Activated T-cell treated with anti-CD3 and anti-CD28 coated beads for 24 hours (primary cell): ENCODE measurements at places on chromosomes 16 and 17.

GRCh38 chr17:78961571-78961970 is 18.2 kb downstream of the LGALS3BP start:
- no peak for DNase-seq

DNA sequence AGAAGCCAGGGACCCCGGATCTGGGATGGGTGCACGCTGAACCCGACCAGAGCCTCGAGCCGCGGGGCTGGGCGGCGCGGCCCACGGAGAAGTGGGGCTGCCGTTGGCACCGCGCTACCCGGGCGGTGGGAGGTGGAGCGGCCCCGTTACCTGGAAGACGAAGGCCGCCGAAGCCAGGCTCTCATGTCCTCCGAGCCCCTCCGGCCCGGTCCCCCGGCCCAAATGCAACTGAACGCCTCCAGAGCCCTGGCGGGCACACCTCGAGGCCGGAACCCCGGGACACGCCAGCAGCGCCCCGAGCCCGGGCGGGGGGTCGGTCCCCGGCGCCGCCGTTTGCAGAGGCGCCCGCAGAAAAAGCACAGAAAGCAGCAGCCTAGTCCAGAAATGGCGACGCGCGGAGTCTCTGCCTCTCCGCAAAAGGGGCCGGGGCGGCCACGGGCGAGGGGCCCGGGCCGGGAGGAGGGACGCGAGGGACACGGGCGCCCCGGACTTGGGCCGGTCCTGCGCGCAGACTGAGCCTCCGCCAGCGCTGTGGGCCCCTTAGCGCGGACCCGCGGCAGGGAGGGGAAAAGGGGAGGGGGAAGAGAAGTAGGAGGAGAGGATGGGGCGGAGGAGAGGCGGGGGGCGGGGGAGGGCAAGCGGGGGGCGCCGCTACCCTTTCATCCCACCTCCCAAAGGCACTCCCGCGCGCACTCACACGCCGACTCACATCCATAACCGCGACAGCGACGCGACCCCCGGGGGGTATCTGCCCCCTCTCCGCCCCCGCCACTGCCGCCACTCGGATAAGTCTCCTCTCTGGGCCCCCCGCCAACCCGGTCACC is 1.4 kb downstream of the AXIN2 start:
- no peak for DNase-seq

DNA sequence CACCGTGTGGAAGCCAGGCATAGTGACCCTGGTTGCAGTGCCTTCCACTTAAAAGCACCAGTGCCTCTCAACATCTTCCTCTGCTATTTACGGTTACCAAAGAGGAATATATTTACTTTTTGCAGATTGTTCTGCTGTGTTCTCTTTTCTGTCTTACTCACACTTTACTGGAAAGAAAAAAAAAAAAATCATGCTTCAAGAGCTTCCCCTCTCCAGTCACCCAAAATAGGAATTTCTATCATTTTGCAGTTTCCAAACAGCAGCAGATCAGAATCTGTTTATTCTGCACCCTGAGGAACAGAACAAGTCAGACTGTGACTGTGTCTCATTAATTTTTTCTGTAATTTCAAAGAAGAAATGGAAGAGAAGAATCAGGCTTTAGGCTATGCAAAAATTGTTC is 96.1 kb downstream of the KCNJ2 start:
- DNase-seq = no peak

- DNase-seq = no peak
Observed at GRCh38 chr17:20300436-20300934, 166.9 kb downstream of the LGALS9B start.

DNA sequence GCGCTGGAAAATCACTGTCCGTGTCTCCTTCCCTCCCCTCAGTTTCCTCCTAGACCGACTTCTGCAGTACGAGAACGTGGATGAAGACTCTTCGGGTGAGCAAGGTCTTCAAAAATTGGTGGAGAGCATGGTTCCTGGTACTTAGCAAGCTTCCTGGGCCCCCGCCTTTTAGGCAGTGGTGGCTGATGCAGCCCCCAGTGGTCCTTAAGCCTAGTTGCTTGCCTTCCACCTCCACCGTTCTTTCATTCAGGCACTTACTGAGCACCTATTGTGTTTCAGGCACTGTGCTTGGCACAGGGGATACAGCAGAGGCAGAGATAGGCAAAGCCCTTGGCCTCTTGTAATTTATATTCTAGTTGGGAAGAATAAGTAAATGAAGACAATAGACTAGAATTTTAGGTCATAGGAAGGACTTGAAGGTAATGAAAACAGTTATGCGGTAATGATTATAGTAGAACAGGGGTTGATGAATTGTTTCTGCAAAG is 767 bp downstream of the INO80E start:
- DNase-seq = no peak

DNA sequence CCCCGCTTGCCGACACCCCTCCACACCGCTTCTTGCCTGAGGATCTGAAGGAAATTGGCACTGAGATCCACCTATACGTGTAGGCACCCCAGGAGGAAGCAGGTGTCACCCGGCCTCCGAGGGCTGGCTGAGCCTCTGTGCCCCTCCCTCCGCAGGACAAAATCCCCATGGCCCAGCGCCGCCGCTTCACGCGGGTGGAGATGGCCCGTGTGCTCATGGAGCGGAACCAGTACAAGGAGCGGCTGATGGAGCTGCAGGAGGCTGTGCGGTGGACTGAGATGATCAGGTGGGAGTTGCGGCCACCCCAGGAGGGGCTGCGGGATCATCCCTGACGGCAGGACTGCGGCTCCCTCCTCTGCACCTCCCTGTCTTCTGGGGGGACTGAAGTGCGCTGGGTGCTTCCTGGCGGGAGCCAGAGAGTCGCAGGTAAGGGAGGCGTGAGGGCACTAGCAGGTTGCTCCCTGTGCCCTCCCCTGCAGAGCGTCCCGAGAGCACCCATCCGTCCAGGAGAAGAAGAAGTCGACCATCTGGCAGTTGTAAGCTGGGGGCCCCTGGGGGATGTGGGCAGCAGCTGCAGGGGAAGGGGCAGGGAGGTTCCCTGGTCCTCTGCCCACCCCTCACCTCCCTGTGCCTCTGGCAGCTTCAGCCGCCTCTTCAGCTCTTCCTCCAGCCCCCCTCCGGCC is 9.0 kb downstream of the NME3 start:
- DNase-seq = no peak

GRCh38 chr17:36066365-36066985 is 2.4 kb downstream of the CCL18 start:
- DNase-seq = no peak

DNA sequence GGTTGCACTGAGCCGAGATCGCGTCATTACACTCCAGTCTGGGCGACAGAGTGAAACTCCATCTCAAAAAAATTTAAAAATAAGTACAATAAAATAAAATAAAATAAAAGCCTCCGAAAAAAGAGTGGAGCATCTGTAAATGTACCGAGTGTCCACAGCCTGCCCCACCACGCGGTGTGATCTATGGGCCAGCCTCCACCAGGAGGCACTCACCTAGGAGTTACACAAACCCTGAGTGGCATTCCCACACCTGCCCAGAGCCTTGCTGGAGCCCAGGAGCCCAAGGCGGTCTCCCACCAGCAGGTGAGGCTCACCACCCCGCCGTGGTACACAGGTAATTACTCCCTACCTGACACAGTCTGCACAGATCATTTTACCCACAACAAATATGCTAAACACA is 183.2 kb downstream of the ZNF423 start:
- no peak for DNase-seq

- DNase-seq = no peak
Observed at GRCh38 chr17:83164490-83164889, 85.1 kb downstream of the METRNL start.

- DNase-seq = no peak
Observed at GRCh38 chr16:29804455-29805231, 1.7 kb upstream of the MAZ start.

DNA sequence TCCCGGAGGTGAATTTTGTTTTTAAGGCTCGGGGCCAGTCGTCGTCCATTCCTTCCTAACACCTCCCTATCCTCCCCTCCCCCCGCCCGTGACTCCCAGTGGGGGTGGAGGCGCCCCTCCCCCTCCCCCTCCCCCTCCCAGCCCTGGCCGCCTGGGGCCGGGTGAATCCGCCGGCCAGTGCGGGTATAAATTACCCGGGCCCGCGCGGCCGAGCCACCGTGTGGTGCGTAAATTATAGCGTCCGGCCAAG is 2.0 kb upstream of the GSE1 start:
- DNase-seq = no peak

DNA sequence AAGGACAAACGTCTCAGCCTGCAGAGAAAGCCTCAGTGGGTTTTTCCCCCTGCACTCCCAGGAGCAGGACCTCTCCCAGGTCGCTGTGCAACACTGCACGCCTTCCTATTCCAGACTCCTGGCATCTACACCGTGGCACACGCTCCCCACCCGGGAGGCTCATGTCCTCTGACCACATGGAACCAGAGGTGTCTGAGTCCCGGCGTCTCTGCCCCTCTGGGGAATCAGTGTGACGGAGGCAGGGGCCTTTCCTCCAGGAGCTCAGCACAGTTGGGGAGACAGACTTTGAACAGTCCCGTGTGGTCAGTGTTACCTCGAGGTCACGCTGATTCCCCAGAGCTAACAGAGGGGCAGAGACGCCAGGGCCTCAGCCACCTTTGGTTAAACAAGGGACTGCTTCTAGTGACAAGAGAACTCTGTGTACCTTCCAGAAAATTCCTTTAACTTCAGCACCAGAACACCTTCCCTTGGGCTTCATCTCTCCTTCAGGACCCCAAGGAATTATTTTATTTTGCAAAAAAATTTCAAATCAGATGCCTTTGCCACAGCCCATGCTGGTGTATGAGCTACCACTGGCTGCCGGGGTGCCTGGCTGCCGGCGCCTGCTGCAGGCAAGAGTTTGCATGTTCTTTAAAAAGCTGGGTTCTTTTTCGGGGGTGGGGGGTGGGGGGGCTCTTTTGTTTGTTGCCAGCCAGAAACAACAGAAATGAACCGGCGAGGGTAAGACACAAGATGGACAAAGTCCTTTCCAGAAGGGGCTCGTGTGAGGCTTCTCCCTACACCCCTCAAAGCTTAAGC is 6.6 kb downstream of the CANT1 start:
- DNase-seq = no peak

DNA sequence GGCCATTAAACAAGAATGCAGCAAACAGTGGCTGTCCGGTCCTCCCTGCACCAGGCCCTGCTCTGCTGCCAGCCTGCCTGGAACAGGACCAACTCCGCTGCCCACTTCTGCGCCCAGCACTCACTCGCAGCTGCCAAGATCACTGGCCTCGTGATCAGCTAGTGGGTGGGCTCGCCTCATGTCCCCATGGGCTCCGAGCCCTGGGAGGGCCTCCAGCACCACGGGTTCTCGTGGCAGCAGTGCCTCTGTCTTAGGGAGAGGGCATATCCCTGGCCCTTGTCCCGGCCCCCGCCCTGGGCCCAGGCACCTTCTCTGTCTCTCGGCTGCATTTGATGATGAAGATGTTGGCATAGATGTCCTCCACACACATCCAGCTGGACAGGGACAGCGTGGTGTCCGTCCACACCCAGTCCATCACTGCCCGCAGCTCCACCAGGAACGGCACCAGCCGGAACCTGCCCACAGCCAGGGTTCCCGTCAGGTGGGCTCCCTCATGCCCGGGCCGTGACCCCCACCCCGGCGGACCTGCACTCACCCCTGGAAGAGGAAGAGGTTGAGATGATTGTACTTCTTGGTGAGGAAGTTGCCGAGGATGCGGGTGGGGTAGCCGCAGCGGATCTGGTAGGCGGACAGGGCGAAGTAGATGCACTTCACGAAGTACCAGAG is 13.1 kb downstream of the CTU2 start:
- no peak for DNase-seq

DNA sequence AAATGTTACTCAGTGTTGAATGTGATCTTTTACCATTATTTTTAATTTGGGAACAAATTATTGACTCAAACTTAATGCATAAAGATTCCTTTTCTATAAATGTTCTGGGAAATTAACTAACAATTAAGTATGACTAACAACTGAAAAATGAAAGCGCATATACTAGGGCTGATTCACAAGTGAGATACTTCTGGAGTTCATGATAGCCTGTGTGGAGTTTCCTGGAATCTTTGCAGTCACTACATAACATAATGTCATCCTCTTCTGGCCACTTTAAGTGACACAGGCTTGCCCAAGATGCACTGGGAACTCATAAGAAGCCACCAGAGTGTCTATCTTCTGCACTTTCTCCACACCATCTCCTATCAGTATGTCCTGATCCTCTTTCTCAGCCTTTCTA is 450.3 kb upstream of the CDH11 start:
- no peak for DNase-seq

DNA sequence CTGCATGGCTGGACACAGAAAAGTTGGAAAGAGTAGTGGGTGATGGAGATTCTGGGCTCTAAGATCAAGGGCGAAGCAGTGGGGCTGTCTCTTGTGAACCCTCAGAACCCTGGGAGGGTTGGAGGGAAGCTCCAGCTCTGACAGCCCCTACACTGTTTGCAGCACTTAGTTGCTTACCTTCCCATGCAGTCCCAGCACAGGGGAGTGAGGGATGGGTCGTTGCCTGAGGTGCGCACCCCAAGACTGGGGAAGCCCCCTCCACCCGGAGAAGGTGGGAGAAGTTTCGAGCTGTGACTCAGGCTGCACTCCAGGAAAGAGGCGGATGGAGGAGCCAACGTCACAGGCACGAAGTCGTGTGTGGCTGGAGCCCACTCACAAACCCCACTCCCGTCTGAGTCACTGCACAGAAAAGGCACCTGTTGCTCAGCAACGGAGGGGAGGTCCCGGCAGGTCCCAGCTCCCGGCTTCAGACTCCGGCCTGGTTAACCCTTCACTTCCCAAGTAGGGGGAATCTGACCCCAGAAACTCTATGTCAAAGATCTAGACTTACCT is 60.1 kb downstream of the AIPL1 start:
- DNase-seq = peak; percentile 72

- DNase-seq = no peak
Observed at GRCh38 chr16:30669903-30670824, 11.9 kb downstream of the FBRS start.

- DNase-seq = no peak
Observed at GRCh38 chr17:74052993-74053711, 150.3 kb upstream of the RPL38 start.

- DNase-seq = no peak
Observed at GRCh38 chr17:73444021-73444420, 132.2 kb upstream of the CDC42EP4 start.

GRCh38 chr17:1560858-1561355 is 1.7 kb downstream of the PITPNA start:
- no peak for DNase-seq
